Renal pelvis (tissue), 12 donors: ENCODE measurements at places on chromosomes 4 and X. TPM values are rescaled to one million over a fixed set of nuclear protein-coding genes. Genes with fewer than 3 reads are reported as not detected.
A peak's percentile ranks its signal among the peaks of the same experiment; 100 is the strongest.

PCDH7 gene
- 19.2 TPM for polyA plus RNA-seq

GRCh38 chr4:27020603-27021002 lies 160.0 kb downstream of the STIM2 start:
- no peak for DNase-seq

EMD gene
- polyA plus RNA-seq: 87.4 TPM

TNMD gene
- 2.5 TPM for polyA plus RNA-seq

GRCh38 chr4:113474017-113474416 lies 287.5 kb downstream of the CAMK2D start:
- no peak for DNase-seq

- DNase-seq: no peak
Observed at GRCh38 chr4:37816006-37816405, 10.5 kb upstream of the PGM2 start.

IL13RA2 gene
- polyA plus RNA-seq: 0.58 TPM

DNA sequence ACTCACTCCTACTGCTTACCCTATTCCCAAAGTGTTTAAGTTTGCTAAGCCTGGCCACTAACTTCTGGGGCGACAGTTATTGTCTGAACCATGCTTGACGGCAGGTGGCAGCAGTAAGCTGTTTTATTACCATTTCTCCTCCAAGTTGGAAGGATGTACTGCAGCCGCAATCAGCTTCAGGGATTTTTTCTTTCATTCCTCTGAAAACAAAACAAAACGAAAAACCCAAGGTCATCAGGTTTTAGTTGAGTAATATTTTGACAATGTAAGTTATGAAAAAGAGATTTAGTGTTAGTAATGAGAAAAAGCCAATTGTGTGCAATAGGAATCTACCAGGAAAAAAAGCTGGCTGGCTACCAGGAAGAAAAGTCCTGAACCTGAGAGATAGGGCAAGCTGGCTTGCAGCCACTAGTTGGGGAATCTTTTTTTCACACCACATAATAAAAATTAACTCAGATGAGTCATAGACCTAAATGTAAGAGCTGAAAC lies 13.2 kb upstream of the RAB9B start:
- DNase-seq: peak; percentile 45

SYNPO2 gene
- 15.5 TPM for polyA plus RNA-seq

GRCh38 chr4:141467225-141467624 lies 169.2 kb upstream of the IL15 start:
- DNase-seq: no peak

RHOXF2B gene
- polyA plus RNA-seq: not detected

DNA sequence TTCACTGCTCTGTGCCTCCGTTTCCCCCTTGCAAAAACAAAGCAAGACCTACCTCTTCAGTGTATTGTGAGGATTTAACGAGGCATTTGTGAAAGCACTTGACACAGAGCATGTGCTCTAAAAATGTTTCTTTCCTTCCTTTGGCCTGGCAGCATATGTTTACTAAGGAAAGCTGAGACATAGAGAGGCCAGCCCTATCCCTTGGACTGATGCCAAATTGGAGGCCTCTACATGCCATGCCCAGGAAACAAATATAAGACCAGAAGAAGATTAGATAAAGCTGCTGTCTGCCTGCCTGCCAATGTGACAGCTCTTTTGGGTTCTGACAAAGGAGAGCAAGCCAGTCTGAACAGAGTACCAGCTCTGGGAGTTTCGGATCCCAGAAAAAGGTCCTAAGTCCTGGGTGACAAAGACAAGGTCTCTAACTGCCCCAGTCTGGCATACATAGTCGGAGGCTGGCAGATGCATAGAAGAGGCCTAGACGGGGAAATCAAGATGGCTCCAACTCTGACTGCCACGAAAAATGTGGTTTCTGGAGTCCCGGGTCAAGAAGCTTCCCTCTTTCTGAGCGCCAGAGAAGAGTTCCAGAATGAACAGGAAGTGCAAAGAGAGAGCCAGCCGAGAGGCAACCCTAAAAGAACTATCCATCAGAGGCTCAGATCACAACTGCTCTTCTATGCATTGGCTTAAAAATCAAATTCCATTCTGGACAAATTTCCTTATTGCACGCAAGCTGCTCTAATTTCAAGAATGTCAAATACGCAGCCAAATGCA lies 25.8 kb downstream of the OTUD6A start:
- no peak for DNase-seq

PNMA3 gene
- 29.4 TPM for polyA plus RNA-seq

TLR6 gene
- 0.61 TPM for polyA plus RNA-seq

- no peak for DNase-seq
Observed at GRCh38 chr4:3423952-3424351, 17.8 kb upstream of the HGFAC start.

DNA sequence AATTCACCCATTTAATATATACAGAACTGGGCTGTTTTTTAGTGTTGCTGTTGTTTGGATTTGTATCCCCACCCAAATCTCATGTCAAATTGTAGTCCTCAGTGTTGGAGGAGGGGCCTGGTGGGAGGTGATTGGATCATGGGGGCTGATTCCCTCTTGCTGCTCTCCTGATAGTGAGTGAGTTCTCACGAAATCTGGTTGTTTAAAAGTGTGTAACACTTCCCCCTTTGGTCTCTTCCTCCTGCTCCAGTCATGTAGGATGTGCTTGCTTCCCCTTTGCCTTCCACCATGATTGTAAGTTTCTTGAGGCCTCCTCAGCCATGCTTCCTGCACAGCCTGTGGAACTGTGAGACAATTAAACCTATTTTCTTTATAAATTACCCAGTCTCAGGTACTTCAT lies 141.6 kb upstream of the AADAT start:
- DNase-seq: no peak

- DNase-seq: no peak
Observed at GRCh38 chrX:112851806-112852205, 11.2 kb upstream of the AMOT start.

- DNase-seq: no peak
Observed at GRCh38 chr4:80452768-80453167, 117.2 kb downstream of the CFAP299 start.

CNGA1 gene
- polyA plus RNA-seq: 4.7 TPM

LUZP4 gene
- polyA plus RNA-seq: not detected
